Left forelimb (tissue), 1 donor: ENCODE measurements at places on chromosomes 3 and 15.

DNA sequence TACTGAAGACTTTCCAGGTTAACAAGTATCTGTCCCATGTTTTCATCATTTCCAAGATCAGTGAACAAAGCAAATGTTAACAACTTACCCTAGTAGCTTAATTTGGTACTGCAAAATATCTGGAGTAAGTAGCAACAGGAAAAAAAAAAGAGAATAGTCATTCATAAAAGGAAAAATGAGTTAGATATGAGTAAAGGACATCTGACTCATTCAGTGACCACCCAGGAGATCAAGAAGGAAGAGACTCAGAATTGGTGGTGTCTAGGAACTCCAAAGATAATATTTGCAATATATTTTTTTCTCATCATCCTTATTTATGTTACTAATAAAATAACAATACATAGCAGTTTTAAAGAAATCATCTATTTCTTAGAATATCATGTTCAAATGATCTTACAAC lies 253.8 kb upstream of the COL8A1 start:
- no peak for DNase-seq

DNA sequence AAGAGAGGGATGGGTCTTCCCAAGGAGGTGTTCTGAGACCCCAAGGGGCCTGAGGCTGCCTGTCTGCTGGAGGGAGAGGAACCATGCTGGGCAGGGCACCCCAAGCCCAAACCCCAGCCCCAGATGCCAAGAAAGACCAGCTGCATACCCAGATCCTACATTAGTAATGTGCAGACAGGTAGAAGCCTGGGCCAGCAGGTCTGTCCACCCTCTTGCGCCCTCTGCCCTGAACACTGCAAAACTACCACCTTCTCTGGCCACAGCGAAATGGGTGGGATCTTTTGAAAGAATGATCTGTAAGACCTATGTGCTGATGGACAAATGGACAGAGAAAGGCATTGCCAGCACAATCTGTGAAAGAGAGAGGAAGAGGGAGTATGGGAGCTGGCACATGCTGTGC lies 283.2 kb downstream of the EPHB1 start:
- DNase-seq, result no peak

GRCh38 chr3:118369892-118370491 lies 664.7 kb downstream of the IGSF11 start:
- DNase-seq, result no peak

- DNase-seq, result no peak
These were observed 17.4 kb downstream of the PTPN23 start for GRCh38 chr3:47398228-47398627.

DNA sequence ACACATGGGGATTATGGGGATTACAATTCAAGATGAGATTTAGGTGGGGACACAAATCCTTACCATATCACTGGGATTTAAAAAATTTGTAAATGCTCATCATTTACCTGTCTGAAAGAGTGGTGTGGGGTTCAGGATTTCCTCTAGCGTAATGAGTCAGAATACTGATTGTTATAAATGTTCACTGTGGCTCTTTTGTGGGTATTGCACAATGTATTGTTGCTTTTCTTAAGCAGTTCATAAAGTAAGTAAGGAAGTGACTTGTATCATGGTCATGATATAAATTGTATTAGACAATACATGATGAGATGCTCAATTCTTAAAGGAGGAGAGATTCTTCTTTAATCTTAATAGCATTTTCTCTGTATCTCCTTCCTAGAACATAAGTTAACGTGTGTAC lies 262.1 kb downstream of the CNTN4 start:
- DNase-seq, result no peak

DNA sequence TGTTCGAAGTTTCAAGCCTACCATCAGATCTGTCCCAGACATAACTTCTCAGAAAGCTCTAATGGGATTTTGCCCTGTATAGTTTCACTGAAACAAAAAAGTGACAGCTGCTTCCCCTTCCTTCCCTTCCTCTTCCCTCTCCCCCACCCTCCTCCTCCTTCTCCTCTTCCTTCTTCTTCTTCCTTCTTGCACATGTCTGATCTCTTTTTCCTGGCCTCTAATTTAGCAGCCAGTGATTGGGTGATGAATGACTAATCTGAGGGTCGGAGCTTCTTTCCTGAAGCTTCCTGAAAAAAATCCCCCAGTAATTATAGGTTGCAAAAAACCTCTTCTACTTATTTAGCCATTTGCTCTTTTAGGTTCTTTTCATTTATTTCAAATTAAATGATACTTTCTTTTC lies 168.7 kb downstream of the POTEB3 start:
- no peak for DNase-seq

DNA sequence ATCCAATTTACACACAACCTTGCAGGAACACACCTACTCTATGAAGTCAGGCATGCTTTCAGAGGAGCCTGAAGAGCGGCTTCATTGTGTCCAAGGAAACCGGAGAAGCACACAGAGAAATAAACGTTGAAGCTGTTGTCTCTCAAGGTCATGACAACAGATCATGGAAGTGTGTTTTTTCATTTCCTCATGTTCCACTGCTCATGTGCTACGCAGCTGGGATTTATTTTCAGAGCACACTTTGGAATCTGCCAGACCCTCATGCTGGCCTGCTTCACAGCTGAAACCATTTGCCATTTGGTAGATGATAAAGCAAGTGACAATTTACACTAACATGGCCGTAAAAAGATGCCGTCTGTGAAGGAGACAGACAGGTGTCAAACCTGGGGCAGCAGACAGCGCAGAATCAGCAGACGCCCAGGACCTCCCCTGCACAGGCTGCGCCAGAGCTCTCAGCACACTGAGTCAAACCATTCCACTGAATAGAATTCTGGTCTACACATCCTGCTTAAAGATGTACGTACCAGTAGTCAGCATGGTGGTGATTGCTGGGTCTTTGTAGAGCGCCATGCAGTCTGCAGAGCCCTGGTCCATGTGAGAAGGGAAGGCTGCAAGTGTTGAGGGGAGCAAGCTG lies 99.3 kb downstream of the ARNT2 start:
- no peak for DNase-seq

- DNase-seq, result no peak
These were observed 66.4 kb downstream of the SRGAP3 start for GRCh38 chr3:9183011-9183410.

DNA sequence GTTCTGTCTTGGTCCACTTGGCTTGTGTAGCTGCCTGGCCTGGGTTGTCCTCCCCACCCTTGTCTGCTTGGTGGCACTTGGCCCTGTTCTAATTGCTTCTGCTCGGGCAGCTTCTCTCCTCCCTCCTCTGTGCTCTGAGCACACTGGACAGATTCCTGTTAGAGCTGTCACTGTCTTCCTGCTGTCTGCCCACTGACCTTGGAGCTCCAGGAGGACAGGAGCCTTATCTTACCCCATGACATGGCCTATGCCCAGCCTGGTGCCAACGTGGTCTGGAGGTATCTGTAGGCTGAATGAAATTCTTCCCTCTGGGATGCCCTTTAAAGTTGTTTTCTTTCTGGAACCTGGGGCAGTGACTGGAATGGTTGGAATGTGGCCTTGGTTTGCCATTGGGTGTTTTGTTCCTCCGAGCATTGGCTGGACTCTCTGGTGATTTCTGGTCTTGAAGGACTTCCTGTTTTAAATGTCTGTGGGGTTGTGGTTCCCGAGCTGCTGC lies 94.1 kb downstream of the FAM43A start:
- no peak for DNase-seq

DNA sequence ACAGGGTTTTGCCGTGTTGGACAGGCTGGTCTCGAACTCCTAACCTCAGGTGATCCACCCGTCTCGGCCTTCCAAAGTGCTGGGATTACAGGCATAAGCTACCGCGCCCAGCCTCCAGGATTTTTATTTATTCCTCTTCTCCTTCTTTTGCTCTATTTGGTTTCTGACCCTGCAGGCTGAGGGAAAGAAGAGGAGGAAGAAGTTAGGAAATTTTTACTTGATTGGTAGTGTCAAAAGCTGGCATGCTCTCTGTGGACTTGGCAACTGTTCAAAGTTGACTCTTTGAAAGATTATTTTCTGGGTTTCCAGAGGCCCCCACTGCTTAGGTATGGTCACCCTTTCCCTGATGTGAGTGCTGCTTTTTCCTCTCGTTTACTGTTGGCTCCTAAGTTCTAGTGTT lies 372.2 kb downstream of the DIPK2A start:
- DNase-seq, result no peak

DNA sequence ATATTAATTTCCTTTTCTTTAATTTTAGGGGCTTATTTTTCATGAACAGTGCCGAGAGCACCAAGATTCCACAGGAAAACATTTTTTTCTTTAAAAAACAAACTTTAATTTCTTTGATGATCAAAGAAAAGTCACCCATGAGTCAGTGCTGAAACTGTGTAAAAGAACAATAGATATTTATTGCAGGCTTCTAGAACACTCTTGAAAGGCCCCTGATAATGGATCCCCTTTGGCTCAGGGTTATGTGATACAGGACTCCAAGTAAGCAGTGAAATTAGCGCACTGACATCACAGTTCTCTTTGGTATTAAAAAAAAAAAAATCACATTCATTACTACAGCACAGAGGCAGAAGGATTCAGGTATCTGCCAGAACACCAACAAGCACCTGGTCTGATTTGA lies 66.1 kb upstream of the MYZAP start:
- DNase-seq, result no peak

DNA sequence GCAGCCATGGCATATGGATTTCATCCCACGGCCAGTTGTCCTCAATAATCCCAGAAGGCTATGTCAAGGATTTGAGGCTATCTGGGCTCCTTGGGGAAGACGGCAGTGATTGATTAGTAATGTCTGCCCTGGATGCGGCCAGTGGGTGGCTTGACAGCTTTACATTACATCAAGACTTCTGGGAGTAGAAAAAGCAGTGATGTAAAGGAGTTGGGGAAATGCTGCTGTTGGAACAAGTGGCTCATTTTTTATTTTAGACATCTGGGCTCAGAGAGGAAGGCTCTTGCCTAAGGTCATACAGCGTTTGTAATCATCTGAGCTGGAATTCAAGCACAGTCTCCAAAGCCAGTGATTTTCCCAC lies 94.1 kb downstream of the FLNB start:
- no peak for DNase-seq

- no peak for DNase-seq
These were observed 11.8 kb downstream of the PLCD1 start for GRCh38 chr3:38017445-38018295.

- DNase-seq, result no peak
These were observed 191.4 kb downstream of the STT3B start for GRCh38 chr3:31724116-31724515.

DNA sequence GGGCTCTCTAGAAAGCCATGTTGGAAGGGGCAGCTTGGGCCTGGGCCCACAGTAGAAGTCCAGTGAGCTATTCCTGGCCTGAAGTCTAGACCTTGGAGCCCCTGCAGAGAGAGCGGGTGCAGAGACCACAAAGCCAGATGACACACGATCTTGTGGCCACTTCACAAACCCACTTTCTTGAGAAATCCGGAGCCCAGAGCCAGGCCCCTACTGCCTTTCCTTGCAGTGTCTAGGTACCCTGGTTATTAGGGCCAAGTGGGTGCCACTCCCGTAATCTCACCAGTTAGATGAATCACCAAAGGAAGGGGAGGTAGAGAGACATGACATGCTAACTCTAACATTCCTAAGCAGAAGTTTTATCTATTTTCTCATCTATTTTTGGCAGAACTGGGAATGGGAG lies 72.5 kb upstream of the ADAMTSL3 start:
- DNase-seq, result no peak

DNA sequence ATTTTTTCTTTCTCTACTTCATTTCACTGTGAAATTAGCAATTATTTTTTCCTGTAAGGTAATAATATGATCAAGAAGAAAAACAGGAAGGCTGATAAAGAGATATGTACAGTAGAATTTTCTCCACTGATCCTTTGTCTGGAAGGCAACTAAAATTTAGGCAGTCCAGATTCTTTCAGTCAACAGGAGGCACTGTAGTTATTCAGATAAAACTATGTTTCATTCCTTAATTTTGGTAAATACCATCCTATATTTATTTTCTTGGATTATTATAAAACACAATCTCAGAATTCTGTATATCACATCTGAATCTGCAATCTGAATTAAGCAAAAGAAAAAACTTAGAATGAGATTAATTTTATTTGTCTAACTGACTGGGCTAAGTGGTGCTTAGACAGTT lies 343.2 kb downstream of the LSAMP start:
- DNase-seq, result no peak

DNA sequence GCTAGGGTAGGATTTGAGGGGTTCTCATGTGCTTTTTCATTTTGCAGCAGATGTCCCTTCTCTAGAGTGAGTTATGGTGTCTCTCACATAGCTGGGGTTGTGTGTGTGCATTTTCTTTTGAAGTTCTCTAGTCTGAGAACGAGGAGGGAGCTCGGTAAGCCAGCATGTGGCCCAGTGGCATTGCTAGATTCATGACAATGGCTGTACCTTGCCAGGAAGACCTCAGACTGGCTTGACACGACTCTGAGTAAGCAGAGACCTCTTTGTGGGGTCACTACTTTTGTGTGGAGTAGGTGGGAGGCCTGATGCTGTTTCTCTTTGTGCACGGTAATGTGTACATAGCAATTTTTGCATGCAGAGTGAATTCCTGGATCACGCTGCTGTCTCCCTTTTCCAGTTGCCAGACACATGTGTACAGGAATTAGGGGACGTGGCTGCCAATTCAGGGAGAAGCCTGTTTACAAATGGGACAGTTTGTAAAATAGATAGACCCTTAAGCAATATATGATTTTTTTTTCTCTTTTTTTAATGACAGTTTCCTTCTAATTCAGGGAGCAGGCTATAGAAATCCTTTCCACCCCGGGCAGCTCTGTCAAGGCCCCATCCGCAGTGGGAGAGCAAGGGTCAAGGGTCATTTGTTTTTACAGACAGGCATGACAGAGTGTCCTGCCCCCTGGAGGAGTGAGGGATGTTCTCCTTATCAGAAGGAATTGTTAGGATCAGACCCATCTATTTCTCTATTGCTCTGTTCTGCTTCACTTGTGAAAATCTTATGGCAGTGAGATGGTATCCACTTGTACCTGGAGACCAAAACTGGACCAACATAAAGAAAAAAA lies 4.6 kb downstream of the CACNA1D start:
- no peak for DNase-seq
